NCI-H2171 (cell line): ENCODE measurements at places on chromosomes 6 and 20.

GRCh38 chr6:73435236-73435635 lies 16.9 kb downstream of the CGAS start:
- DNase-seq, result no peak

GRCh38 chr20:35014537-35014936 lies 58.9 kb downstream of the MYH7B start:
- DNase-seq, result no peak

- no peak for DNase-seq
Observed at GRCh38 chr6:137334884-137335283, 115.7 kb upstream of the IFNGR1 start.

- DNase-seq, result peak; percentile 41
Observed at GRCh38 chr6:166435574-166435973, 52.8 kb upstream of the MPC1 start.

GRCh38 chr6:155234167-155234566 lies 29.6 kb upstream of the CLDN20 start:
- DNase-seq, result no peak

GRCh38 chr6:71246596-71246995 lies 42.0 kb upstream of the OGFRL1 start:
- no peak for DNase-seq

DNA sequence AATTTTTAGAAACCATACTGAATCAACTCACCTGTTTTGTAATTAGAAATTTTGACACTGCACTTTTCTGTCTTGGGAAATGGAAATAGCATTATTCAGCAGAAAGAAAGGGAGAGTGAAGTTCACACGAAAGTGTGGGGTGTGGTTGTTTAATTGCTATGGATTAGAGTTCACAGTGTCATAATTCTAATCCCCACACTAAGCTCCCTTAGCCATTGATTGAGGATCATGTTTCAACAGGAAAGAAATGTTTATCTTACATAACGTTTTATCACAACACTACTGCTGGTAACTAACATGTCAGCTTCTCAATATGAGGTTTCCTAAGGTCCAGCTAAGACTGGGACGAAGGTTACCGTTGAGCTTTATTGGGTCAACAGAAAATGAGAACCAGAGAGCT lies 31.4 kb upstream of the GSTA5 start:
- DNase-seq, result no peak

GRCh38 chr6:158445426-158446085 lies 114.3 kb upstream of the TMEM181 start:
- no peak for DNase-seq

- DNase-seq, result no peak
Observed at GRCh38 chr6:85463621-85464259, 13.9 kb downstream of the NT5E start.

DNA sequence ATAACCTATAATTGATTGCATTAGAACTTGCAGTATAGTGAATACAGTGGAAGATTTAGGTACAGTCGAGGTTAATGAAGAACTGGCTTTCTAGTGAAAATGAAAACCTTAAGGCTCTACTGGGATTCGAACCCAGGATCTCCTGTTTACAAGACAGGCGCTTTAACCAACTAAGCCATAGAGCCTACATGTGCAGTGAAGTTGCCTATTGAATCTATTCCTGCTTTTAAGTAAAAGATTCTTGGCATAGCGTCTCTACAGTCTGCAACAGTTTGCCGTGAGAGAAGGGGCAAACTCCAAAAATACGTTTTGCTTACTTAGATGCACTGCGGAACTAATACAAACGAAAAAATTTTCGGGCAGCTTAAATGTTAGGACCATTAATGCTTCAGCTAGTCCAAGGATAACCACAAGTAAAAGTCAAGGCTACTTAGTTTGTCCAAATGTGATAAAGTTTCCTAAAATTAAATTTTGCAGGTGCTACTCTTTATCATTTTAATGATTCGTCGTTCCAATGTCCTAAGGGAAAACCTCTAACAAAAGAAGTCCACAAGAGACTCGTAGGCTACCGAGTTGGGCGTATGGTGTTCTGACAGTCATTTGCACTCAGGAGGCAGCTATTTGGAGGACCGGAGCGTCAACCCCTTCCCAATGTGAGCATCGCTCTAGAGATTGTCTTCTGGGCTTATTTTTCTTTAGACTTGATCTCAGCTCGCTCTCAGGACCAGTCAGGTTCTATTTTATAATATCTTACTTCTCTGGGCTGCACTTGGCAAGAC lies 31.3 kb upstream of the ZSCAN23 start:
- peak; percentile 17 for DNase-seq

GRCh38 chr6:46392294-46392693 lies 99.0 kb downstream of the RCAN2 start:
- no peak for DNase-seq

DNA sequence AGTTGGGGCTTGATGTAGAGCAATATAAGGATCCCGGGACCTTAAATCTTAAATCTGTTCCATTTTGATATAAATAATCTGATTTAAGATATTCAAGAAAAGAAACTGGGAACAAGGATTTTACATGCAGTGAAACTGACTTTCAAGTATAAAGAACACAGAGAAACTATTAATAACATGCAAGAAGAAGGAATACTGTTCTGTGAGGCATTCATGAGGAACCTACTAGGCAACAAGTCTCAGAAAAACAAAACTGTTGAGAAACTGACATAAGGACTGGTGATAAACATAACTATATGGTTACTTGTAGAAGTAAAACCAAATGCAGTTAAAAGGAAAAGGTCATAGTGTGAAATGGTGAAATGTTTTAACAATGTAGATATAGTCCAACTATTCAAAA lies 15.8 kb downstream of the HDDC2 start:
- DNase-seq, result no peak

DNA sequence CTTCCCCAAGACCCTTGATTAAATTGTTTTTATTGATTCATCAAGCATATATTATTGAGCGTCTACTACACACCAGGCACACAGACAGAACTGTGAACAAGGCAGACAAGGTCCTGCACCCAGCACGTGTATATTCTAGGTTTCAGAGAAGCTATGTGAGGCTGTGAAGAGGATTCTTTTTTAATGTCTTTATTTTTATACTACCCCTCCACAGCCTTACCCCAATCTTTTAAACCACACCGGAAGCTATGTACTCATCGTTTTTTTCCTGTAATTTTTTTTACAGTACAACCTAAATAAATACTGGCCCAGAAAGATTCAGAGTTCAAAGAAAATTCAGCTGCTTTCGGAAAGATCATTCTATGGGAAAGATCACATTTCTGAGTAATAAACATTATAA lies 10.0 kb downstream of the SGK1 start:
- DNase-seq, result no peak

DNA sequence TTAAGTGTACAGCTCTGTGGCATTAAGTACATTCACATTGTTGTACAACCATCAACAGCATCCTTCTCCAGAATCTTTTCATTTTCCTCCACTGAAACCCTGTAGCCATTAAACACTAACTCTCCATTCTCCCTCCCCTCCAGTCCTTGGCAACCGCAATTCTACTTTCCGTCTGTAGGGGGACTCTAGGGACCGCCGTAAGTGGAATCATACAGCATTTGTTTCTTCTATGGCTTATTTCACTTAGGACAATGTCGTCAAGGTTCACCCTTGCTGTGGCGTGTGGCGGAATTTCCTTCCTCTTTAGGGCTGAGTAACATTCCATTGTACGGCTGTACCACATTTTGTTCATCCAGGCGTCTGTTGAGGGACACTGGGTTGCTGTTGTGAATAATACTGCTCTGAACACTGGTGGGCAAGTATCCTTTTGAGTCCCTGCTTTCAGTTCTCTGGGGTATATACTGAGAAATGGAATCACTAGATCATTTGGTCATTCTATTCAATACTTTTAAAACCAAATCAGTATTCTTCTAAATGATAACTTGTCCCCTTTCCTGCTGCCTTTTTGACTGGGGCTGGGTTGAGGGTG lies 50.7 kb downstream of the PPP1R3G start:
- DNase-seq, result peak; percentile 7

- no peak for DNase-seq
Observed at GRCh38 chr20:29443819-29444218, 1813.6 kb upstream of the DEFB115 start.

DNA sequence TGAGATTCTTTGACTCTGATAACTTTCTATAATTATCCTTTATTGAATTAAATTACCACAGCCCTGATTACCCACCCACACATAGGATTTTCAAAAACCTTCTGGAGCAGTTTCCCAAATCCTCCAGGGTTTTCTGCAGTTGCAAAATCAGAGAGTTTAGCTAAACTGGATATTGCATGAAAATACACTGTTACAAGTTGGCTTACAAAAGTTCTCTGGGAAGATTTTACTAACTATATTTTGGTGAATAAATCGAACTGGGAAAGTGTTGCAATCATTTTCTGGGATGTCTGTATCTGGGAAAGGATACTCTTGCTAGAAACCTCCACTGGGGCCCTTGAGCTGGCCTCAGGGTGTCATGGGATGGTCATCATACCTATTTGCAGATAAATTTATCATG lies 97.6 kb upstream of the STMND1 start:
- DNase-seq, result no peak

GRCh38 chr6:106973836-106974335 lies 643 bp downstream of the CD24 start:
- peak; percentile 48 for DNase-seq

- DNase-seq, result no peak
Observed at GRCh38 chr6:161744211-161745067, 470.6 kb upstream of the AGPAT4 start.

GRCh38 chr20:62902926-62903615 lies 23.2 kb downstream of the DIDO1 start:
- no peak for DNase-seq

GRCh38 chr20:63112491-63113219 lies 103.3 kb downstream of the YTHDF1 start:
- DNase-seq, result no peak
